ENCODE measurements at places on chromosomes 7 and 10. TPM values are rescaled to one million over a fixed set of nuclear protein-coding genes. Genes with fewer than 3 reads are reported as not detected.

CHRM2 gene
- 83.7 TPM for total RNA-seq

EBF3 gene
- 5.8 TPM for total RNA-seq

PKD2L1 gene
- not detected for total RNA-seq

HOXA11 gene
- not detected for total RNA-seq

LEP gene
- total RNA-seq: 0.30 TPM

LRIT1 gene
- not detected for total RNA-seq

CHST15 gene
- total RNA-seq: 5.4 TPM

KCNH2 gene
- total RNA-seq: 61.9 TPM

LIPM gene
- not detected for total RNA-seq

VDAC2 gene
- total RNA-seq: 388 TPM

OPN1SW gene
- not detected for total RNA-seq

ITGB8 gene
- 1.5 TPM for total RNA-seq

CCL26 gene
- 0.83 TPM for total RNA-seq

HMX3 gene
- total RNA-seq: not detected

CDHR3 gene
- 0.62 TPM for total RNA-seq

ZCCHC24 gene
- 56.6 TPM for total RNA-seq

LFNG gene
- total RNA-seq: 6.2 TPM

GPR85 gene
- 4.6 TPM for total RNA-seq

SFTPD gene
- 0.54 TPM for total RNA-seq

FEZF1 gene
- total RNA-seq: 0.13 TPM

TAS2R5 gene
- 0.40 TPM for total RNA-seq

TAS2R41 gene
- total RNA-seq: not detected

PNLIP gene
- not detected for total RNA-seq

SPDYE2 gene
- not detected for total RNA-seq

NDUFB8 gene
- 351 TPM for total RNA-seq

SPDYE3 gene
- not detected for total RNA-seq

KDM7A gene
- 11.8 TPM for total RNA-seq

SLC25A13 gene
- total RNA-seq: 10.5 TPM

ATP6V1F gene
- 80.0 TPM for total RNA-seq

TDRD1 gene
- total RNA-seq: 1.2 TPM

MLXIPL gene
- total RNA-seq: 0.65 TPM
